T-helper 1 cell (primary cell): ENCODE measurements at places on chromosomes 1 and 21.

DNA sequence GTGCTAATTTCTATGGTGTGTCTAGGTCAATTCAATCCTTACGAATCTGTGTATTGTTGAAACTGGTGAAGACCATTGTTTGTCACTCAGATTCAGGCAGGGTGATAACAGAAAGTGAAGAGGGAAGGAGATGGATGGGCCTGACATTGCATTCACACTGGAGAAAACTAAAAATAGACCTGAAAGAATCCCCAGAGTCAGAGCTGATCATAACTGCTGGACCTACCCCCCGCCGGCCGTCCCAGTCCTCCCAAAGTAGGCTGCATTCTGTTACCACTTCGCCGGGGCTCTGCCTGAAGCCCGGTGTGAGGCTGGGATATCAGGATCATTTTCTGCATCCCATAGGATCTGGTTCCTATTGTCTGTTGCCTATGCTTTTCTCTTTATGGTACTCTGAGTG is 121.1 kb downstream of the NUF2 start:
- DNase-seq, result no peak

- DNase-seq, result no peak
Observed at GRCh38 chr1:151406176-151406575, 6.8 kb downstream of the PSMB4 start.

DNA sequence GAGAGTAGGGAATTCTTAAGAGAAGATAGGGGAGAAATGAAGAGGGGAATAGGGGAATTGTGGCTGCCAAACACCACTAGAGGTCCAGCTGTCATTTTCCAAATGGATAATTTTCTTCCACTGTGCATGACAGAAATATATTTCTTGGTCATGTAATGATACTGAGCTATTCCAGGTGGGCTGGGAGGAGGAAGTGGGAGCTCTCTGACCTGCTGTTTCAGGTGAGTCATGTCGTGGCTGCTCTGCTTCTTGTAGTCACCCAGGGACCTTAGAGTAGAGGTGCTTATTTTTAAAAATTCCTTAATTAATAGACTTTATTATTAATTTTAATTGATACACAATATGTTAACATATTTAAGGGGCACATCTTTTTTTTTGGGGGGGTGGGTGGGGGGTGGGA is 11.9 kb downstream of the PDE4B start:
- no peak for DNase-seq

DNA sequence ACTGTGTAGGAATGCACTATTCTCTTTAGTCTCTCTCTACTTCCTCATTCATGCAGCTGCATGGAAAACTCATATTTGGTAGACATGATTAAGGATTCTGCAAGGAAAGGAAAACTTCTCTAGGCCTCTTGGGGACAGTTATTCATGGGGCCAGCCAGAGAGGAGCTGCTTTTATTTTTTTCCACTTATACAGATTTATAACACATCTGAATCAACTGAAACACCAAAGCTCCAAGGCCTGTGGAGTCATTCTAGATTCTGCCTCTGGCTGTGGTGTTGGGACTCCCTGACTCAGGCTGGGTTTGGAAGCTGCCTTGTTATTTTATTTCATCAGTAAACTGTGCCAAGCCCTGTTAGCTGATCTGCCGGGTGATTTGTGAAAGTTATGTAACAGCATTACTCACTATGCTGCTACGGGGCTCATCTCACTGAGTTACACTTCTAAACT is 83.9 kb upstream of the EDEM3 start:
- DNase-seq, result no peak

GRCh38 chr21:32048353-32048752 is 175.5 kb downstream of the HUNK start:
- DNase-seq, result no peak

DNA sequence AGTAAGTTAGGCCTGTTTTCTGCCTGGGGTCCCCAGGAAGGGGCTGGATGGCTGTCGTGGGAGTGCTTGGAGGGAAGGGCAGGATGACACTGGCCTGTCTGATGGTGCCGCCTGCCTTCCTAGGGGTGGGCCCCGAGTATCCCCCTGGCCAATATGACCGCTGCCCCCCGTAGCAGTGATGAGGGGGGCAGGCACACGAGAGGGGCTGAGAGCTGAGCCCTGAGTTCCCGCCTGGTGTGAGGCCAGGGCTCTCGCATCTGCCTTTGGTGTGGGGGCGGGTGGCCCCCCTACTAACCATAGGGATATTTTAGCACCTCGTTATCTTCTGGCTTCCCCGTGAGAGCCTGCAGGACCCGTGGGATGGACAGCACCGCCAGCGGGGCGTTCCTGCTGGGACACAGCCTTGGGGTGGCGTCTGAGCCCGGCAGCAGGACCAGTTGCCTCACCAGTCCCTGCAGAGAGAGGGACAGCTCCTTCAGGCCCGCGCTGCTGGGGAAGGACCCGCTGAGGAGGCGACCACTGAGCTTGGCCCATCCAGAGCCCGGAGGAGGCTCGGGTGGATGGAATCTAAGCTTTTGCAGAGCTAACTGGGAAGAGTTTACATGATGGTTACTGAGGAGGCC is 10.4 kb downstream of the KRTAP10-1 start:
- no peak for DNase-seq

DNA sequence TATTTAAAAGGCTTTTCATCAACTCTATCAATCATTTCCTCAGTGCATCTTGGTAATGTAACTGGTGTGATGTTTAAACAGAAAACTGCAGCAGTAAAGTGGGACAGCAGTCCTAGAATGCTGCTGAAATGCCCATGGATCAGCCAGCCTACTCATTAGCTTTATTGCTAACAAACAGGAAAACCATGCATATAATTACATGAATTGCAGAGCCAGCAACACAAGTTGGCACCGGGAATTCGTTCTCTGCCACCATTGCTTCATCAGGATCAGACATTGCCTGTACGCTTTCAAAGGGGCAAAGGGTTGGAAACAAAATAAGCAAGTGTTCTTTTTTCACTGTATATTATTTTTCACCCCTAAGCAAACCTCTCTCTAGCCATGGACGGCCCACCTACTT is 276.2 kb upstream of the LRRC7 start:
- DNase-seq, result no peak

DNA sequence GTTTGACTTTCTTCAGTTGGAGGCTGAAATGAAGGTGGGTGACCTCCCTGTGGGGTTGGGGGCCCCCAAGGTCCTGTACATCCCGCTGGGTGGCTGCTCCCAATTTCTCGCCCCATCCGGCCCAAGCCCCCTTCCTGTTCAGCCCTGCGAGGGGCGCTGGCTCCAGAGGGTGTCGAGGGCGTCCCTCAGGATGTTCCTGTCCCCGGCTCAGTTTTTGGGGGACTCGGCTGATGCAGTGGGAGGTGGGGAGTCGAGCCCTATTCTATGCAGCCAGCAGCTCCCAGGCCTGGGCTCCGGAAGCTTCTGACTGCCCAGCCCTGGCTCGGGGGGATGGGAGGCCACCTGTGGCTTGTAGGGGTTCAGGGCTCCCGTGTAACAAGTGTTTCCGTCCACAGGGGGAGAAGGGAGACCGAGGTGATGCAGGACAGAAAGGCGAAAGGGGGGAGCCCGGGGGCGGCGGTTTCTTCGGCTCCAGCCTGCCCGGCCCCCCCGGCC is 38.2 kb downstream of the SLC19A1 start:
- DNase-seq, result no peak

- peak; percentile 12 for DNase-seq
Observed at GRCh38 chr1:119286587-119287181, 81.9 kb upstream of the HAO2 start.

DNA sequence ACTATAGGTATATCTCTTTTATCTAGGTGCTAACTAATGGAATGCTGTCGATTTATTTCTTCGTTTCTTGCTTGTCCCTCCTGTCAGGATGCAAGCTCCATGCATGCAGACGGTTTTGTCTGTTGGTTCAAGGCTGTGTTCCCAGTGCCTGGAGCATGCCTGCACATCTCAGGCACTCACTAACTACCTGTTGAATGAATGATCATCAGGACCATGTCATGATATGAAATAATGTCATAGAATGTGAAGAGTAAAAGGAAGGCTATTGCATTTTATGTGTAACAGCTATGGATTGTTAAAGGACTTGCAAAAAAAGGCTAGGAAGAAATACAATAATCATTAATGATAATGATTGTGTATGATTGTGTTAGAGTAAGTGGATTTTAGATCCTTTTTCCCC is 4.2 kb downstream of the GPR25 start:
- no peak for DNase-seq

DNA sequence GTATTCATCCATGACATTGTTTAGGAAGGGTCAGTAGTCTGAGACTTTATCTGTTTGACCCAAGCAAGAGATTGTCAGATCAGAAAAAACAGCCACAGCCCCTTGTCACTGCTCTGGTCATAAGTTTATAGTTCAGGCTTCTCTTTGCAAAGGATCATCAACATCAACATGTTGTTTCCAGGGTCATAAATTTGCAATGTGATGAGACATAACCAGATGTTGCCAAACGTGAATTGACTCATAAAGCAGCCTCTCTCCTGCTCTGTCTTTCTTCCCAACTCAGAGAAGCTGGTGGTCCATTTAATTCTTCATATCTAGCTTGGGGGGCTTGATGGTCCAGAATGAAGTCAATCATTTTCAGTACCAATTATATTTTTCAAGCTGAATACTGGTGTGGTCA is 507.2 kb upstream of the PBX1 start:
- DNase-seq, result no peak

GRCh38 chr1:29453502-29454240 is 217.3 kb downstream of the PTPRU start:
- no peak for DNase-seq

- DNase-seq, result no peak
Observed at GRCh38 chr1:1042835-1043234, 22.9 kb downstream of the AGRN start.

DNA sequence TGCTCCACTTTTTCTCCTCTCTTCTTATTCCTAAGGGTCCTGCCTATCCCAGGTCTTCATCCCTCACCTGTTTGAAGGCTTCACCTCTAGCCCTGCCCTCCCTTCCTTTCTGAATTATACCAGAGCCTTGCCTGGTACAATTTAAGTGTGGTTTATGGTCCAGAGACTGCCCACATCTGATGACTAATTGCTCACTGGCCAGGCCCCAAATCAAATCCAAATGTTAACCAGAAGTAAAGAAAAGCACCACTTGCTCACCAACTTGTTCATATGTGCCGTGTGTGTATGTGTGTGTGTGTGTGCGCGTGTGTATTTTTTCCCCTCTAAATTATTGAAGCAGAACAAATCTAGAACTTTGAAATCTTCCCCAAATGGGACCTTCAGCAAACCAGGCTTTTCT is 26.4 kb downstream of the MYOM3 start:
- no peak for DNase-seq

DNA sequence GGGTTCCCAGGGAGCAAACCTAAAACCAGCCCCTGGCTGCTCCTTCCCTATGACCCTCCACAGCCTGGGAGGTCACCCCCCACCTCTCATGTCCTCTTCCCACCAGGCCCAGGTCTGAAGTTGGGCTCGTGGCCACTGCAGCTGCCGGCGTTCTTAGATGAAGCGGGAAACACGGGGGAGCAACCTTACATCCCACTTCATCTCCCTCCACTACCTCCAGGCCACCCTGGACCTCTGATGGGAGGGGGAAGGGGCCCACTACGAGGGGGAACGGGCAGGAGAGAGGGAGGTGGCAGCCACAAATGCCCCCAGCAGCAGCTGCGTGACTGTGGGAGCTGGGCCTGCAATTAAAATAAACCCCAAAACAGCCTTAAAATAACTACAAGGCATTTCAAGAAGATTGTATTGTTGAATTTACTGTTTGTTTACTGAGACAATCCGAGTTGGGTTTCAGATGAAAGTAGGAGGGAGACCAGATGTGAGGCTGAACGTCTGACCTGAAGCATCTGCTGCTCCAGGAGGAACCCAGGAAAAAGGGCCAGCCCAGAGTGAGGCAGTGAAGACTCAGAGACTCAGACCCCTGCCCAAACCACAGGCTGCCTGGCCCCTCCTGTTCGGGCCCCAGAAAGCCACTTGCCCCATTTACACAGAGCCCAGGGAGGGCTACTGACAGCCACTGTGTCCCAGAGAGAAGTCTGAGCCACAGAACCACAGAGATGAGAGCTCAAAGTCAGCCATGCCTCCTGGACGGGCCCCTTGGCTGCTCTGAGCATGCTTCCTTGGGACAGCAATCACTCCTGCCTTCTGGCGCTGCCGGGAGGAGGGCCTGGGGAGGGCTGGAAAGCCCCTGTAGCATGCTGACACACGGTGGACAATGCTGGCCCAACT is 59.8 kb downstream of the GLIS1 start:
- DNase-seq, result no peak

DNA sequence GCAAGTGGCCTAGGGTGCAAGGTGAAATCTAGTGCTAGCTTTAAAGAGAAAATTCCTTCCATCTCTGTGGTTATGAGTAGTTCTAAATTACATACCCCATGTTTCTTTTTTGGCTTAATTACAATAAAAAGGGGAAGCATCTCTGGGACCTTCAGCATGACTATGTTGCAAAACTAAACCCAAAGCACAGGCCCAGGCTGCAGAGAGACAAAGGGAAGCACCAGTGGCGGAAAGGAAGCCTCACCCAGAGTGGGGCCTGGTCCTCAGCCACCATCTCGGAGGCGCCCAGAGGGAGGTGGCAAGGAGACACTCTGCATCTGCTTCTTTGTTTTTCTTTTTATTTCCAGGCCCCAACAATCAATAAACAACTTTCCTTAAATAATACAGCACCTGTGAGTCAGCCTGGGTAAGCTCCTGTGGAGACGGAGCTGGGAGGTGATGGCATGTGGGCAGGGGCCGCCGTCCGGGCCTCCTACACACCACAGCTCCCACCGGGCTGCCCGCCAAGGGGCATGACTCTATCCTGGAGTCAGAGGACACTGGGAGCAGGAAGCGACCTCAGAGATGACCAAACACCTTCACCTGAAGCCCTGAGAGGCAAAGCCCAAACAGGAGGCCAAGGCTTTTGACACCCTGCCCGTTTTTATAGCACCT is 21.7 kb downstream of the ITPKB start:
- no peak for DNase-seq

- DNase-seq, result no peak
Observed at GRCh38 chr1:94731891-94732290, 88.3 kb upstream of the SLC44A3 start.

- DNase-seq, result no peak
Observed at GRCh38 chr1:7943251-7943650, 2.6 kb upstream of the TNFRSF9 start.

DNA sequence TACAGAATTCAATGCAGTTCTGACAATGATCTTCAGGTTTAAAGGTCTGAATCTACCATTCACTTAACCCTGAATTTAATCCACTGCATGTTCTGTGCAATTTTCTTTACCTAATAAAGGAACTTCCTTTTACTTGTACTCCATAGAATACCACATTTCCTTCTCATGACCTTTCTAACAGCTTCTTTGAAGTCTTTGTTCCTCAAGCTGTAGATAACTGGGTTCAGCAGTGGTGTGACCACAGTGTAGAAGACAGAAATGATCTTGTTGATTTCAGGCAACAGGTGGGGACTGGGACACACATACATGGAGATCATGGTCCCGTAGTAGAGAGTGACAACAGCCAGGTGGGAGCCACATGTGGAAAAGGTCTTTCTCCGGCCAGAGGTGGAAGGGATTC is 878 bp downstream of the OR11L1 start:
- DNase-seq, result no peak

- DNase-seq, result no peak
Observed at GRCh38 chr21:45317398-45318145, 29.9 kb upstream of the POFUT2 start.

DNA sequence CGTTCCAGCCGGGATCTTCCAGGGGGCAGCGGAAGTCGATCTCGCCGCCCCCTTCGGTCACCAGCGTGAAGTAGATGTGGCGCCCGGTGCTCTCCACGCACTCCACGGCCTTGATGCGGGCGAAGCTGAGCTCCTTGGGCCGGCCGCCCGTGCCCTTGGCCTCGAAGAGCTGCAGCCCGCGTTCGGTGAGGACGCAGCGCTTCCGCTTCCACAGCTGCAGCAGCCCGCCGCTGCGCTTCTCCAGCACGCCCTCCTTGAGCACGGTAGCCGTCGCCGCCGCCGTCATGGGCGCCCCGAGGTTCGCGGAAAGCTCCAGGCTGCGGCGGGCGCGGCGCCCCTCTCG is 516 bp downstream of the PHLDA3 start:
- DNase-seq, result peak; percentile 27
